ENCODE measurements at places on chromosomes 1 and 21. TPM values are rescaled to one million over a fixed set of nuclear protein-coding genes. Genes with fewer than 3 reads are reported as not detected.

DNA sequence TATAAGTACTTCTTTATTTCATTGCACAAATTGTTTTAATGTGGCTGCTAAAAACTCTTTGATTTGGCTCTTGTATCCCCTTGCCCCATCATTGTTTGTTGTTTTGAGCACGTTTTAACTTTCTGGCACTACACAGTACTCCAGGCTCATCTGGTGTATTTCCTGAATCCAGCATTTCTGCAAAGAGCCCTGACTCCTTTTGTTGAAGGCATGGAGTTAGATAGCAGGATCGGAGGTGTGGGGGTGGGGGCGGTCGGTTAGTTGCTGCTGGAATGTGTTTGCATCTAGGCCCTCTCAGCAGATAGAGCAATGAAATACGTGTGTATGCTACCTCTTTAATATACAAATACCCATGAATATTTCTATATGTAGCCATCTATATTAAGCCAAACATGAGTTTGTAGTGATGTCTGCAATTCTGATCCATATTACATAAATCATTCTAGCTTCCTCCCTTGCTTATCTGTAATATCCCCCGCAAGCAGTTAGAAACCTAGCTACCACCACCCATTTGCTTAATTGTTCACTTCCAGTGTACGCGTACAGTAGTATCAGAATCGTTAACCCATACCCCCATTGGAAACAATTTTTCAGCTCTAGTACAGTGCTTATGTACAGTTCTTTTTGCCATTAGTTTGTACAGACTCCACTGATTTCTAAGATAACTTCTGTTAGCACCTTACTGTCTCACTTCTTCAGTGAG, 106.0 kb downstream of the NOS1AP start:
- peak; percentile 67 for DNase-seq

DNA sequence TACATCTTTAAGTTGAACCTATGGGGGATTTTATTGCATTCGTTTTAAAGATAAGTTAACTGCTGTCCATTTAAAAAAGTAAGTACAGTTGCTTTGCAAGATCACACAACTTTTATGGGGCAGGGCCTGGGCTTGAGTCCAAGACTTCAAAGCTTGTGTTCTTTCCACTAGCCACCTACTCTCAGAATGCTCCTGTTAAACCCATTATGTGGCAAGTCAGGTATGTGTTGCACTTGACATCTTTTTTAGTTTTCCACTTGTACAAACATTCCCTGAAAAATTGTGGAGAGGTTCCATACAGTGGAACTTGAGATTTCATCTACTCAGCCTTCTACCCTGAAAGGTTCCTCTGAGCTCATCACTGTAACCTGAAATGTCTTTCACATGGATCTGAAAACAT, 235.5 kb upstream of the SGIP1 start:
- no peak for DNase-seq

- no peak for DNase-seq
These were observed 47.8 kb downstream of the PIK3CD start for GRCh38 chr1:9699361-9699760.

DNA sequence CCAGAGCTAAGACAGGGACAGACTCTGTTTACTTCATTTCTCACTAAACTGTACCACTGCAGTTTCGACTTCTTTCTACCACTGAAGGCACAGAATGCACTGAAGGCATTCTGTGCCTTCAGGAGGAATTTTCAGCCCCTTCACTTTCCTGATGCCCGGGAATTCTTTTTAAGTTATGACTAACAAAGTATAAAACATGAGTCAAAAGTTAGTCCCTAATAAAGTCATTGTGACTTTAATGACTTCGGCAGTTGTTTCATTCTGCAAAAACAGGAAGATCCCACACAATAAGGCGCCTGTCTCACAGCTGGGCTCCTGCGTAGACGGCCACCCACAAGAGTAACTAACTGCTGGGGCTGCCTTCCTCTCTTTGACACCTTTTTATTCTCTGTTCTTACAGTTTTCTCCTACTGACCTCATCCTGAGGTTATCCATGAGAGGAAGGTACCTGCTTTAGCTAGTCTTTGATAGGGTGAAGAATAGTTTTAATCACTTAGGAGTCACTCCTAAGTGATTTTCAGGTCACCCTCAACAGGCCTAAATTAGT, 183.9 kb upstream of the SGIP1 start:
- DNase-seq: peak; percentile 35

DNA sequence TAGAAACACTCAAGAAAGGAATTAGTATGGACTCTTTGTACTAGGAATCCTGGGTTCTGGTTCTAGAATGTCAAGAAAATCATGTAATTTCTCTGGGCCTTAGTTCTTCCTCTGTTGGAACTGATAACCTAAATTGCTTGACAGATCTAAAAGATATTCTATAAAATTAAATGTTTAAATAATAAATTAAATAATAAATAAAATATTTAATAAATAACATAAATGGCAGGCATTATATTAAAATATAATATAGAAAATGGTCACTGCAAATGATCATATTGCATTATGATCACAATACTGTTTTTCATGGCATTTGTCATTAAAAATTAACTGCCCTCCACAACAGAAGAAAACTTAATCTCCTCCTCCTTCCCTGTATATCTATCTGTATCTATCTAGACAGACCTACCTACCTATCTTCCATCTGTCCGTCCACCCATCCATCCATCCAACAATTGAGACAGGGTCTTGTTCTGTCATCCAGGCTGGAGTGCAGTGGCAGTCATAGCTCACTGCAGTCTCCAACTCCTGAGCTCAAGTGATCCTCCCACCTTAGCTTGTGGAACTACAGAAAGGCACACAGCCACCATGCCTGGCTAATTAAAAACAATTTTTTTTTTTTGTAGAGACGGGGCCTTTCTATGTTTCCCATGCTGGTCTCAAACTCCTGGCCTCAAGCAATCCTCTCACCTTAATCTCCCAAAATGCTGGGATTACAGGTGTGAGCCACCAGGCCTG, 16.4 kb downstream of the NUCKS1 start:
- no peak for DNase-seq

DNA sequence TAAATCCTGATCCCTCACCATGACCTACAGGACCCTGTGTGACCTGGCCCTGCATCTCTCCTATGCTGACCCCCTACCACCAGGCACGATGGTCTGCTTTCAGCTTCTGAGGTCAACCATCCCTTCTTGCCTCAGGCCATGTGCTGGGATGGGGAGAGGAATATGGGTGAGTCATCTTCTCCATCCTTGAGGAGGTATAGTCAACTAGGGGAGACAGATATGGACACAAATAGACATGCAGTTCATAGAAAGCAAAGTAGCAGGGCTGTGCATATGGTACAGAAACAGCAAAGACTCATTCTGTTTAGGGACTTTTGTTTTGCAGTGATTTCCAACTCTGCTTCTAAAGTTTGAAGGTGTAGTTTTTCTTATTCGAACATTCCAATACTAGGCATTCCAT, 250.8 kb upstream of the FGGY start:
- DNase-seq: no peak

GRCh38 chr1:186297439-186298045, 77.5 kb downstream of the TPR start:
- no peak for DNase-seq

DNA sequence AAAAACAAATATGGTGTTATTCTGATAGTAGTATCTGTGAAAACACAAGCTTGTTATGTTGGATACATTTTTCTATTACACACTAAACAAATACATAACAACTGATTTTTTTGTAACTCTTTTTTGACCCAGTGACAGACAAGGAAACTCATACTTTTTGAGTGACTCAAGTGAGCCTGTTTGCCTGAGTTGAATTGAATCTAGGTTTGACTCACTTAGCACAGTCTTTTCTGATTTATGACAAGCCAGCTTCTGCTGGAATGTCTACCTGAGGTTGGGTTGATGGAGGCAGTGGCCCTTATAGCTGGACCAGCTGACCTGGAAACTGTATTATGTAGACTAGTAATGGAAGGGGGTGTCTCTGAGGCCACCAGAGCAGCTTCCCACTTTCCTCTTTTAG, 4.2 kb upstream of the CLCA4 start:
- no peak for DNase-seq

- peak; percentile 37 for DNase-seq
These were observed 9.3 kb downstream of the SLC26A9 start for GRCh38 chr1:205933671-205934618.

DNA sequence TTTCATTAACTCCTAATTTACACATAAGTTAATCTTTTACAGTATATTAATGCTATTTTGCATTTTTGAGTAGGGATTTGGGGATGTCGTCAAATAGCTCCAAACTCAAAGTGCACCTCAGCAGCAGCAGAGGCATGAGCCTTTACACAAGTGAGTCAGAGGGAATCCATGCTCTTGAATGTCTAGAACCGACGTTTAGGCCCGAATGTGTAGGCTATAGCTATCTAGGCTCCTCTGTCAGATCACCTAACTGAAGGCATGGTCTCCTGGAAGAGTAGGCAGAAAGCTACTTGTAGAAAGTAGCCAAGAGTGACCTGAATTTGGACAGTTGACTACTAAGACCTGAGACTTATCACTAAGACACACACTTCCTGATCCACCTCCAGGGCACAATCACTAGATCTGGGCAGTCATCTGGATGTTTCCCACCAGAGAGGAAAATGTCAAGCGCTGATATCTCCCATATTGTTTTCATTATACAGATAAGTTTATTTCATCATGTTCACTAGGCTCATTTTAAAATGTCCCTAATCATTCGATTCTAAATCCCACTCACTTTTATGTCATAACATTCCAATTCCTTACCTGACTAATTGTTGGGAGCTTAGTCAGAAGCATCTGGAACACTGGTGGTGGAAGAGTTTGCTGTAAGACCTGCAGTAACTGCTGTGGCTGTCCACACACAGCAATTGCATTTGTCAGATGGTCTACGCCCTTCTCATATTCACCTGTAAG, 15.3 kb downstream of the TOMM20 start:
- DNase-seq: no peak

- DNase-seq: peak; percentile 77
These were observed 149.0 kb downstream of the TGFBR3 start for GRCh38 chr1:91736715-91737615.

DNA sequence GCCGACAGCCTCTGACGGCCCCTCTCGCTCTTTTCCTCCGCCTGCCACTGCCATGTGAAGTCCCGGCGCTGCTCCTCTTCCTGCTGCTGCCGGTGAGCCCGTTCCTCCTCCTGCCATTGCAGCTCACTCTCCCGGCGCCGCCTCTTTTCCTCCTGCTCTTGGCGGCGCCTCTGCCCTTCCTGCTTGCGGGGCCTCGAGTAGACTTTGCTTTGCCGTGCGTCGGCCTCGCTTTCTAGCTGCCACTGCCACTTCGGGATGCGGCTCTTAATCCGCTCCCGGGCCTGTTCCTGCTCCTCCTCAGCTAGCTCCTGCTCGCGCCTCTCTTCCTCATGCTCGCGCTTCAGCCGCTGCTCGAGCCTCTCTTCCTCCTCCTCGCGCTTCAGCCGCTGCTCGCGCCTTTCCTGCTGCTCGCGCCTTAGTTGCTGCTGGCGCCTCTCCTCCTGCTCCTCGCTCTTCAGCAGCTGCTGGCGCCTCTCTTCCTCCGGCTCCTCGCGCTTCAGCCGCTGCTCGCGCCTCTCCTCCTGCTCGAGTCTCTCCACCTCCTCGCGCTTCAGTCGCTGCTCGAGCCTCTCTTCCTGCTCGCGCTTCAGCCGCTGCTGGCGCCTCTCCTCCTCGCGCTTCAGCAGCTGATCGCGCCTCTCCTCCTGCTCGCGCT, 4.3 kb downstream of the TCHH start:
- peak; percentile 34 for DNase-seq

DNA sequence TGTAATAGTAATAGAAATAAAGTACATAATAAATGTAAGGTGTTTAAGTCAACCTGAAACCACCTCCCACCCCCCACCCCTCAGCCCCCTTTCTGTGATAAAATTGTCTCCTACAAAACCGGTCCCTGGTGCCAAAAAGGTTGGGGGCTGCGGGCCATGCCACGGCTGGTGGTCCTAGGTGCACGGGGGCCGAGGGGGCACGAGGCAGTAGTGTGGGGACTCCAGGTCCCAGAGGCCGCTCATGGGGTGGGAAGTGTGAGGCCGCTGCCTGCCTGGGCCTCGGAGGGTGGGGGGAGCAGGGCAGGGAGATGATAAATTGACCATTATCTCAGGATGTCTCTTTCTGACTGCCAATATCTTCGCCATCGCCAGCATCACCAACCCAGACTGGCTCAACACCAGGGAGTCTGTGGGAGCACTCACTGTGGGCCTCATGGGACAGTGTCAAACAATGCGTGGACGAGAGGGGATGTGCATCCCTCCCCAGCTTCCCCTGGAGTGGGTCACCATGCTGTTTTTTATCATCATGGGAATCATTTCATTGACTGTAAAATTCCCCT, 6.5 kb downstream of the ZBTB17 start:
- DNase-seq: no peak

ARHGEF11 gene
- total RNA-seq: 33.8 TPM

FCMR gene
- not detected for total RNA-seq

C1orf226 gene
- 11.3 TPM for total RNA-seq

TRIM17 gene
- 5.0 TPM for total RNA-seq
